ENCODE measurements at places on chromosomes 5 and 9.

DNA sequence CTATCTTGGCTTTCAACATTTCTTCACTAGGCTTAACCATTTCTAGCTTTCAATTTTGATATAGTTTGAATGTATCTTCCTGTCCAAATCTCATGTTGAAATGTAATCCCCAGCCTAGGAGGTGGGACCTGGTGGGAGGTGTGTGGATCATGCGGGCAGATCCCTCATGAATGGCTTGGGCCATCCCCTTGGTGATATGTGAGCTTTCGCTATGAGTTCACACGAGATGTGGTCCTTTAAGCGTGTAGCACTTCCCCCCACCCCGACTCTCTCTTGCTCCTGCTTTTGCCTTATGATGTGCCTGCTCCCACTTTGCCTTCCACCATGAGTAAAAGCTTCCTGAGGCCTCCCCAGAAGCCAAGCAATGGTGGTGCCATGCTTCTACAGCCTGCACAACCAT is 40.6 kb downstream of the PHAX start:
- DNase-seq: no peak

GRCh38 chr9:112097712-112098688 is 77.1 kb downstream of the SUSD1 start:
- DNase-seq: no peak

- DNase-seq: no peak
These were observed 13.1 kb downstream of the UHRF2 start for GRCh38 chr9:6426117-6426516.

DNA sequence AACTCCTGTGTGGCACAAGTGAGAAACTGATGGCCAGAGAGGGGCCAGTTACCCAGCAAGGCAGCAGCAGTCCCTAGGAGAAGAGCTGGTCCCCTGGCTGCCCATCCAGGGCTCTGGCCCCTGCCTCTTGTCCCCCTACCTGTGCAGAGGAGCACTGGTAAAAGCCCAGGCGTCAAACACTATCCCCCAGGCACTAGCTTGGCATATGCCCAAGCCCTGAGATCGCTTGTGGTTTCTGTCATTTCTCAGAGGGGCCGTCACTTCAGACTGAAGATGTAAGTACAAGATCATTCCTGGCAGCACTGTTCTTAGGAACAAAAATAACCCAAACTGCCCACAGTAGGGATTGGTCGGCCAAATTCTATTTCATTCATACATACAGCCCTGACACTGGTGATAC is 53.9 kb downstream of the COL15A1 start:
- no peak for DNase-seq

- no peak for DNase-seq
These were observed 10.9 kb upstream of the MRPS30 start for GRCh38 chr5:44797841-44798240.

- no peak for DNase-seq
These were observed 213.3 kb downstream of the TSSK1B start for GRCh38 chr5:113221294-113222176.

GRCh38 chr9:93996863-93997262 is 41.7 kb upstream of the BARX1 start:
- no peak for DNase-seq

- DNase-seq: no peak
These were observed 7.4 kb upstream of the SPDL1 start for GRCh38 chr5:169576181-169576598.

GRCh38 chr5:142658278-142658677 is 27.6 kb downstream of the FGF1 start:
- no peak for DNase-seq

DNA sequence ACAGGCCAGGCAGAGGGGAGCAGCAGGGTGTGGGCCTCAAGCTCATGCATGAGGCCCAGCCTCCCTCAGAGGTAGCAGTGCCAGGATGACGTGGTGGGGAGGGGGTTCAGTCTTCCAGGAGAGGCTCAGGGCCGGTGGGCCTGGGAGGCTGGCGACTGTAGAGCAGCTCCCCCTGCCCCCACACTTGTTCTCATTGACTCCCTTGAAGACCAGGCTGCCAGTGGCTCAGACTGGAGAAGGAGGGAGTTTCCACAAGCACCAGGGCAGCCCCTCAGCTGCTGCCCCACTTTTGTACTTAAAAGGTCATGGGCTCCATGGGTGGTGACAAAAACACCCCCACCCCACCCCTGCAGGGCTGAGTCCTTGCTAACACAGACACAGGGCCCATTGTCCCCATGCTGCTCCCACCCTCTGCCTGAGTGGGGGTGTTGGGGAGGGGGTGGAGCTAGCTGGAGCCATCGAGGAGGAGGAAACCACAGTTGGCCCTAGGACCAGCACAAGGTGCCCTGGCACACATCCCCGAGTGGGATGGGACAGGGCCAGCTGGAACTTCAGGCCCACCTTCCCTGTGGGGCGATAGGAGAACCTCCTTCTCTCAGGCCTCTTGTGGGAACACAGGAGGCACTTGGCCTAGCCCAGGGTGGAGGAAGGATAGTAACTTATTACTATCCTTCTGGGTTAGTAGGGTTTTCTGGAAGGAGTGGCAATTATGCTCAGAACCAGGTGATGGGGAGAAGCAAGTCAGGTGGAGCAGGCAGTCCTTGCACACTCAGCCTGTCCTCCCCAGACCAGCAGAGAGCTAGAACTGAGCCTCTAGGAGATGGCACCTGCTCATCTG is 10.7 kb downstream of the PDLIM4 start:
- no peak for DNase-seq

GRCh38 chr5:144205141-144205551 is 34.5 kb downstream of the KCTD16 start:
- no peak for DNase-seq

GRCh38 chr5:139488260-139488659 is 5.7 kb upstream of the STING1 start:
- DNase-seq: no peak

GRCh38 chr9:33166231-33167083 is 679 bp downstream of the B4GALT1 start:
- no peak for DNase-seq

DNA sequence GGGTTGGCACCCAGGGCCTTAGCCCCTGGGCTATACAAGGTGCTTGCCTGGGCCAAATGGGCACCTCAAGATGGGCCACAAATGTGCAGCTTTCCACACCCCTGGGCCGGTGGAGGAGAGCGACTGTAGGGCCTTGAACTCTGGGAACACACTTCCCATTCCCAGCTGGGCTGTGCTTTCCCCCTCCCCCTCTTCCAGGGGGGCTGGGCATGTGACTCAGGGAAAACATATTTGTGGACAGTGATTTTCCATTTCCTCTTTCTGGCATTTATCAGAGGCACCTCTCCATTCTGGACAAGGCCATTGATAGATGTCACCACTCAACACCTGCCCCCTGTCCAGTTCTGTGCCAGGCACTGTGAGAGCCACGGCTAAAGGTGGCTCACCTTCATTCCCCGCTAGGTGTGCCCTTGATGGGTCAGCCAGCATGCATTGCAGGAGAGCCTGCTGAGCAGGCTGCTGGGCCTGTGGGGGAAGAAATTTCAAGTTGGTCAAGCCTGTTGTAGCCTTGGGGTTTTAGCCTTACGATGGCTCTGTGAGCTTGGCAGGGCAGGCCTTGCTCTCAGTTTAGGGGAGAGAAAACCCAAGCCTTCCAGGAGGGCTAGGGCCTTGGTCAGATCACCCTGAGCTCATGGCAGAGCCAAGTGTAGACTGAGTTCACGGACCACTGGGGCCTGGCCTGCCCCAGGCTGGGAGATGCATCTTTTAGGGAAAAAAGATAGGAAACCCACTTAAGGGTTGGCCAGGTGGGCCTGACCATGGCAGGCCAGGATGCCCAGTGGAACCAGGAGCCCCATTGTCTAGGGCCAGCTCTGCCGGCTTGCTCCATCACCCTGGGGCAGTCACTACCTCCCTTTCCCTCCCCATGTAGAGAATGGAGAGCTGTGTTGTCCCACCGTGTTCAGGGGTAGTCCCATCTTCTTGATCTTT is 113.9 kb downstream of the DAB2IP start:
- no peak for DNase-seq

DNA sequence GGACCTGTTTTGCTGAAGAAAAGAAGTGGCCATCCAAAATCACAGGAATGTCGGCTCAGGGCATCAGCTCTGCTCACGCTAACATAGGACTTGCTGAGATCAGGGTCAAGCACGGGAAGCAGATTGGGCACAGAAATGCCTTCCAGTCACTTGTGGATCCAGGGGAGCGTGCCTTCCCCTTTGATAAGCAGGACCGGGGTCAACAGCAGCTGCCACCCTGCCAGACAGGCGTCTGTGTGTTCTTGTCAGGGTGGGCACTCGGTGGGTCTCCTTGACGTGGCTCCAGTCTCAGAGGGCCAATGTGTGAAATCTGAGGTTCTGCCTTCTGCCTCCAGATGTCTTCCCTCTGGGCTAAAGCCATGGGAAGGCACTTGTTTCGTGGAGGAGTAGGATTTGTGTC is 313.7 kb upstream of the IRX4 start:
- no peak for DNase-seq

DNA sequence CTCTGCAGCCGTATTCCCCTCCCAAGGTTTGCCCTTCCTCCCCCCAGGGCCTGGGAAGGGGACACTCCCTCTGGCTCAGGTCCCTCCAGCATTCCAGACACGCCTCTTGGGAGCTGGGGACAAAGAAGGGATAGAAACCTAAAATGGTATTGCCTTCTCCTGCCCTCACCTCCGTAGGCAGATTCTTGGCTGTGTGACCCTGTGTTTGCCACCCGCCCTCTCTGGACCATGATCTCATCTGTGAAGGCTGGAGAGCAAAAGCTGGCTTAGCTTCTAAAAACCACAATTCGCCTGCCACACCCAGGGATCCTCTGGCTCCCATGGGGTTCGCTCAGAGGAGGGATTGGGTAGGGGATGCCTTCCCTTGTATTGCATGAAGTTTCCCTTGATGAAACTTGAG is 7.7 kb downstream of the AQP3 start:
- DNase-seq: no peak

GRCh38 chr5:86862093-86862492 is 244.4 kb downstream of the COX7C start:
- no peak for DNase-seq

- DNase-seq: no peak
These were observed 13.9 kb downstream of the C9orf50 start for GRCh38 chr9:129607027-129607387.

DNA sequence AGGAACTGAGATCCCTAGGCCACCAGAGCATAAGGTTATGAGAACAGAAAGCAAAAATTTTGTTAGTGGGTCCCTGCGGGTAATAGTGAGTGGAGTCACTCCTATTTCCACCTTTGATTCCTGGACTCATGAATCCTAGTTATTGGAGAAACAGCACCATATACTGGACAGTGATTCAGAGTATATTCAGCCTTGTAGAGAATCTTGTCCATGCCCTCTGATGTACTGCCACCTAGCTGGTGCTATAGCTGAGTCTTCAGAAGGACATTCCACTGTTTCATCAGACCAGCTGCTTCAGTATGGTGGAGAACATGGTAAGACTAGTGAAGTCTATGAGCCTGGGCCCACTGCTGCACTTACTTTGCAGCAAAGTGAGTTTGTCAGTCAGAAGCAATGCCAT is 25.0 kb upstream of the ITGA2 start:
- DNase-seq: no peak

- no peak for DNase-seq
These were observed 17.9 kb upstream of the APBA1 start for GRCh38 chr9:69689991-69690538.
